Sciatic nerve (tissue), 2 donors: ENCODE measurements at places on chromosomes 16 and 17. TPM values are rescaled to one million over a fixed set of nuclear protein-coding genes. Genes with fewer than 3 reads are reported as not detected.

GRCh38 chr16:77219437-77219836 lies 20.2 kb downstream of the SYCE1L start:
- no peak for DNase-seq

- no peak for DNase-seq
Observed at GRCh38 chr16:26787924-26788323, 278.8 kb upstream of the C16orf82 start.

DNA sequence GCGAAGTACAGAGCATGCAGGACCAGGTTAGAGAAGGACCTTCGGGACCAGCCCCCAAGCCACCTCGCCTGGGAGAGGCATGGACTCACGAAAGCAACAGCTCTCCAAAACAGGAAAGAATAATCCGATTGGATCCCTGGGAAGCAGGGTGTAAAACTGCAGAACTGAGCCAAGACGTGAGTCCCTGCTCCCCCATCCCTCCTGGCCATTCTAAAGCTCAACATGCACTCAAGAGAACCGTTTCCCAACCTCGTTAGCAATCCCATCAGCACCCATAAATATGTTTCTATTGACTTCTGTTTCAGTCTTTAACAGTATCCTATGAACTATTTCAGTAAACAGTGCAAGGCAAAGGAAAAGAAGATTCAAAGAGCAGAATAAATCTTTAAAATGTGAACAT lies 167.0 kb downstream of the COPRS start:
- no peak for DNase-seq

DNA sequence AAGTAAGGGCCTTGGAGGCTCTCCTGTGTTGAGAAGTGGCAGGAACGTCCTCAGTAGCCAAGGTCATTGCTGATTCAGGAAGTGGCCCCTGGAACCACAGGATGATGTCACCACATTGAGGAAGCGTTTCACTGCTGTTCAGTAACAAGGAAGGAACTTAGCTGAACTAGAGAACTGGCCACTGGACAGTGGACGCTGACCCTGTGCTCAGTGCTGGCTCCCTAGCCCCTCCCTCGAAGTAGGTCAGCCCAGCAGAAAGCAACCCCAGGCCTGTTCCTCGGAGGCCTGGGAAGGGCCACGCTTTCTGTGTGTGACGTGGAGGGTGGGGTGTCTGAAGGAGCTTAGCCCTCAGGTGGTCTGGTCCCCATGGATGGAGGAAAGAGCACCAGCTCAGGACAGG lies 58.3 kb downstream of the B9D1 start:
- no peak for DNase-seq

GRCh38 chr16:25895380-25895779 lies 203.6 kb downstream of the HS3ST4 start:
- no peak for DNase-seq

Gene GPR142
- 1.1 TPM for total RNA-seq

- DNase-seq, result no peak
Observed at GRCh38 chr17:69059458-69060175, 1.1 kb downstream of the ABCA9 start.
